8988T (cell line): ENCODE measurements at places on chromosomes 4 and X.

- no peak for DNase-seq
These were observed 31.2 kb upstream of the LRPAP1 start for GRCh38 chr4:3563403-3563802.

DNA sequence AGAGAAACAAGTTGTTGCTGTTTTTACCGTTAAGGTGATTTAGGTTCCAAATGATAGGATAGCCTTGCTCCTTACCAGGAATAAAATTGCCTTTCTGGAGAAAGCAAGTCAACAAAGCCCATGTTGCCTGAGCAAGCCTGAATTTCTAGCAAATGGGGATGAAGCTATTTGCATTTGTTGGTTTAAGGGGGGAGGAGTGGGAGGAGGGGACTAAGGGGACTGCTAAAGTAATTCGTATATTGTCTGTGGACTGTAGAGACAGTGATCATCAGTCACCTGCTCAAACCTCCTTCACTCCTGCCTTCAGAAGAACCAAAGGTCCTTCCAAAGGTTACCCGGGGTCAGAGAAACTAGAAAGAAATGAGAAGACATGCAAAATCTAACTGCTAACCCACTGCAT, 65.8 kb downstream of the SCML2 start:
- no peak for DNase-seq

- no peak for DNase-seq
These were observed 108.0 kb upstream of the PCDH18 start for GRCh38 chr4:137640156-137640837.

DNA sequence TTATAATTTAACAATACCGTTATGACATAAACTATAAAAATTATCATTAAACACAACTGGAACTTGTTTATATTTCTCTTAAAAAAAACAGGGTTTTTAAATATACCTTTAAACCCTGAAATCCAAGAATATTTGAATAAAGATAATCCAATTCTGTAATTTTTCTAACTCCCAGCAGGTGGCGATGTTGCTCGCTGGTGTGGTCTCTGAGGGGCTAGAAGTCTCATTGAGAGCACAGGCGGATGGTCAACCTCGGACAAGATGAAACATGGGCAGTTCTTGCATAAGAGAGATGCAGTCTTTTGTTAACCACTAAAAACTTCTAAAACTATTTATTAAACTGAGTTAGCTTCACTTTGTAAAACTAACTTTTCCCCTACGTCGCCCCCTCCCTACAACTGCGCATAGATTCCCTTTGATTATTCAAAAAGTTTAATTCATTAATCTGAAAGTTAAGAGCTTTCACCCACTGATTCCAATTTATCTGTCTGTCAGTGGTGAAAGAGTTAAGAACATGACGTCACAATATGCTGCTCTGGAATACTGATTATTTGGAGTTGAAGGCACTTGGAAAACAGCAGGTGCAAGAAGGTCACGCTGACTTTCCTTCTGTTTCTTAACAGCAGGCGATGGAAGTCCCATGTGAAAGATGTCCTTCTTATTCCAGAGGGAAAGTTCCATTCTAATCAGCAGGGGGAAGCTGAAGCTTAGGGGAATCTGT, 29.5 kb downstream of the DMP1 start:
- DNase-seq, result no peak

DNA sequence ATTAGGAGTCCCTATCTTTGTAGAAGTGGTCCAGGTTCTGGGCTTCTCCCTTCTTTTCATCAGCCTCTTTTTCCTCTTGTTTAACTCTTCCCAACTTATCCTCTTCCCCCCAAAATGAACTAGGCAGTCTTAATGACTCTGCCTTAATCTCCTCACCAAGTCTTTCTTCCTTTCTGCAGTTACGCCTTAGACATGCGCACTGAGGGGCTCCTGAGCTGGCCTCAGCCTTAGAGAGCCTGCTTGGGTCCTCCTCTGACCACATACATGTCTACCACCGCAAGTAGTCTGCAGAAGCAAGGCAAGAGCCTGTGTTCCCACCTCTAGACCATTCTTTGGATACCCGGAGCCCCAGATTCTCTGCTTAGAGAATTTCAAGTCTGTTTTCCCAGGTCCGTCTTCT, 199.9 kb downstream of the MGST2 start:
- no peak for DNase-seq

DNA sequence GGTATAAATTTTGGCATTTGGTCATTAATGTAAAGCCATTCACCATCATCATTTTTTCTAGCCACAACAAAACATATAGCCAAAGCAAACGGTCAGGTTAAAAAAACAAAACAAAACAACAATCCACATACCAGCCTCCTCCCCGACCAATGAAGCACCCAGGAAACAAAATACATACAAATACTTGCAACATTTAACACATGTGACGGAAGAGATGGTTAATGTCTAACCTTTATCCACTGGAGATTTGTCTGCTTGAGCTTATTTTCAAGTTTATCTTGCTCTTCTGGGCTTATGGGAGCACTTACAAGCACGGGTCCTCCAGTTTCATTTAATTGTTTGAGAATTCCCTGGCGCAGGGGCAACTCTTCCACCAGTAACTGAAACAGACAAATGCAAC, 857.5 kb upstream of the FTHL17 start:
- DNase-seq, result no peak

DNA sequence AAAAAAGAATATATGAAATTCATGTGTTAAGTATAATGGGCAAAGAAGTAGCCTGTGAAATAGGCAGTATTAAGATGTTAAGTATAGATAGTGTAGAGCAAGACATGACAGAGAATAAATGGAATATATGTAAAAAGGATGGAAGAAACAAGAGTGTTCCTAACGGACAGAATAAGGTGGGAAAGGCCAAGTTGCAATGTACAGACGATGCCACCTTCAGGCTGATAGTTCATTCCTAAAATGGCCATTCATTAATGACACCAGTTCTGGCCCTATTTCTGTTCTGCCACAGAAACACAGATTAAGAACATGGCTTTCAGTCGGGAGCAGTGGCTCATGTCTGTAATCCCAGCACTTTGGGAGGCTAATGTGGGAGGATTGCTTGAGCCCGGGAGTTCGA, 4.4 kb upstream of the FAM184B start:
- no peak for DNase-seq

DNA sequence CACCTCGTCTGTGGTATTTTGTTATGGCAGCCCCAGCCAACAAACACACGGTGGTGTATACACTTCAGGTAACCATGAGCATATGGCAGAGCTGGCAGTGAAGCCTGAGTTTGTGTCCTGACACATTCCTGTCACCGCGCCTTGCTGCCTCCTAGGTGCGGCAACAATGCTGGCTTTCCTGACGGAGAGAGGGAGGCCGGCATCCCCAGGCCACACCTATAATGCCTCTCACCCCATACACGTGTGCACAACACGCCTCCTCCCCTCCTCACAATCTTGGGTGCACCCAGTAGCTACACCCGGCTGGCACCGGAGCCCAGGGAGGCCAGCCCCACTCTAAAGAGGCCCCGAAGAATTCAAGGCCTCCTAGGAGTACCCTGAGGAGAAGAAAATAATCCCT, 158.5 kb downstream of the NSUN7 start:
- no peak for DNase-seq

DNA sequence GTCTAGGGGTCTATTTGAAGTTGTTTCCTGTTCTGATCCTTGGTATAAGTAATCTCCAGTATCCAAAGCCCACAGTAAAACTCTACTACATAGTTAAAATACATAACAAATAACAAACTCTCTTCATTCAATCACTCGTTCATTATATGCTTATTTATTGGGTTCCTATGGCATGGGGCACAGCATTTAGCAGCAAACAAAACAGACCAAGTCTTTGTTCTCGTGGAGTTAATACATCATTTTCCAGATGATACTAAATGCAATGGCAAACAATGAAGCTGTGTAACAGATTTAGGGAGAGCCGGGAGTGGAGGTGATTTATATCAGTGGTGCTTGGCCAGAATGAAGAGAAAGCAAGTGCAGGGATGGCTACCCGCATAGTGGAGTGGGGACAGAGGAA, 36.6 kb upstream of the SPARCL1 start:
- no peak for DNase-seq

DNA sequence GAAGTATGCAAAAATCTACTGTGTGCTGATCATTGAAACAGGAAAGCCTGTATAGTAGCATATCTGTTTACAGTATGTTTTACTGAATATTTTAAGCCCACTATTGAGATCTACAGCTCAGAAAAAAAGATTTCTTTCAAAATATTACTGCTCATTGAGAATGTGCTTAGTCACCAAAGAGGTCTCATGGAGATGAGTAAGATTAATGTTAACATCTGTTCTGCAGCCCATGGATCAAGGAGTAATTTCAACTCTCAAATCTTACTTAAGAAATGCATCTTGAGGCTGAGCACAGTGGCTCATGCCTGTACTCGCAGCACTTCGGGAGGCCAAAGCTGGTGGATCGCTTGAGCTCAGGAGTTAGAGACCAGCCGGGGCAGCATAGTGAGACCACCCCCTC, 3.3 kb downstream of the RNF4 start:
- DNase-seq, result no peak

GRCh38 chr4:71360844-71361243, 22.0 kb downstream of the SLC4A4 start:
- no peak for DNase-seq

- no peak for DNase-seq
These were observed 73.6 kb upstream of the DHX15 start for GRCh38 chr4:24657768-24658617.

GRCh38 chrX:16978193-16978984, 31.9 kb downstream of the REPS2 start:
- no peak for DNase-seq

- no peak for DNase-seq
These were observed 107.6 kb downstream of the USP9X start for GRCh38 chrX:41192880-41193279.

DNA sequence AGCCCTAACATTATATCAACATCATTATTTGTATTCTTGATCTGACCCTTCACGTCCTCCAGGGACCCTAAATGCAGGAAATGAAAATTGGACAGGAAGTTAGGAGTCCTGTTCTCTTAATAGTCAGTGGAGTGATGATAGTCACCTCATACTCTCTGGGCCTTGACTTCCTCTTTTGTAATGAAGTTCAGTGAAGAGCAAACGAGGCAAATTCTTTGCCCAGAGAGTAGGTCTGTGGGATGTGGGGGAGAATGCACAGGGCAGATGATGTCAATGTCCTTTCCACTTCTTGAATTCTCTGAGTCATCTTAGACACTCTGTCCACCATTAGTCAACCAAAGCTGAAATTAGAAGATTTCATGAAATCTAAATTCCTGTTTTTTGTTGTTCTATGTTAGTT, 17.1 kb upstream of the GPRIN3 start:
- DNase-seq, result no peak

- no peak for DNase-seq
These were observed 60.9 kb upstream of the FHDC1 start for GRCh38 chr4:152875261-152875660.

DNA sequence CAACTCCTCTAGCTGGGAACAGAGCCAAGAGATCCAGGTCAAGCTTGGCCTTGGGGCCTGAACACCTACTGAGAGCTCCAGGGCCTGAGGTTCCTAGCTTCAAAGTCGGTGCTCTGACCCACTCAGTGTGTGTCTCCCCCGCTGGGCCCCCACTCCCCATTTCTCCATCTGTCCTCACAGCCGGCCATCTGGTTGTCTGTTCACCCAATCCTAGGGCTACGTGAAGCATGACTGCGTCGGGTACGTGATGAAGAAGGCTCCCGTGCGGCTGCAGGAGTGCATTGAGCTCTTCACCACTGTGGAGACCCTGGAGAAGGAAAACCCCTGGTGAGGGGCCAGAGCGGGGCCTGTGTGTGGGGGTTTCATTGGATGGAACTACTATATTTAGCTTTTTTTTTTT, 12.3 kb downstream of the USP11 start:
- no peak for DNase-seq

GRCh38 chr4:18134111-18134510, 112.6 kb upstream of the LCORL start:
- no peak for DNase-seq

- DNase-seq, result no peak
These were observed 187.7 kb upstream of the TAPT1 start for GRCh38 chr4:16413814-16414555.

- DNase-seq, result no peak
These were observed 190.6 kb downstream of the CEP135 start for GRCh38 chr4:56139241-56139827.

DNA sequence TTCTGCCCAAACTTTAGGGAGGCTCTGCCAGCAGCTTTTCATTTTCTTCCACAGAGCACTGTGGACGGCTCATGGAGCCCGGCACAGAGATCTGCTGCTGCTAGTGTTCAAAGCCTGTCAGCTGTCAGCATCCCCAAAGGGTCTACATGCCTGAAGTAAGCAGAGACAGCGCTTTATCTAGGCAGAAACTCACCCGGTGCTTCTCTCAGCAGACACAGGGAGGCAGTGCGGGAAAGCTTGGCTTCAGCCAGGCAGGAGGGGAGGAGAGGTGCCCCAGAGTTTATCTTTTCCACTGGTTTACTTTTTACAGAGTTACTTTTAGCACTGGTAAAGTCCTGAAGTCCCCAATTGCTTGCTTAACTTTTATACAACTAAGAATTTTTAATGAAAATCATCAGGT, 339.3 kb downstream of the NKX6-1 start:
- no peak for DNase-seq

GRCh38 chr4:4524364-4524763, 17.5 kb downstream of the STX18 start:
- DNase-seq, result no peak

DNA sequence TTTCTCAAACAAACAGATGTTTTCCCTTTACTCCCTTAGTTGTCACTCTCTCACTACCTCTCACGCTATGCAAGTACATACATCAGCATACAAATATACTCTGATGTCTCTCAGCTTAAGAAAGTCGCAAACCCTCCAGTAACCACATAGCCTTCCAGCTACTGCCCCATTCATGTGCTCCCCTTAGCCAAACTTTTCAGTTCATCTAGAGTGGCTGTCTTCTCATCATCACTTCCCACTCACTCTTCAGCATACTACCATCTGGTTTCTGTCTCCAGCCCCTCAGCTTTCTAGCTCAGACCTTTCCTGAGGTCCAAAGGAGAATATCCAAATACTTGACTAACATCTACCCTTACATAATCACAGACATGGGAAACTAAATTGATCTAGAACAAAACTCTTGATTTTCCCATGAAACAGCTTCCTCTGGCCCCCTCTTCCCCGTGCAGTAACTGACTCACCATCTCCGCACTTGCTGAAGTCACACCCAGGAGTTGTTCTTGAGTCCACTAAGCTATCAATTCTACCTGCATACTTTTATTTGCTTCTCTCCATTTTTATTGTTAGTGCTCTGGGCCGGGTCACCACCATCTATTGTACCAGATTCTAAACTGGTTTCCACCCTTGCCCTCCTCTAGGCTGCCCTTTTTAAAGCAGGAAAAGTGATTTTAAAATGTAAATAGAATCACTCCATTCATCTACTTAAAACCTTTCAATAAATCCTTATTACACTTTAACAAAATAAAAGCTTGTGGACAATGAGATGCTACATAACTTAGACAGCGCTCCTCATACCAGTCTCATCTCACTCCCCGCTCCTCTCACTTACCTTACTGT, 57.2 kb downstream of the CASP6 start:
- DNase-seq, result no peak

- no peak for DNase-seq
These were observed 34.0 kb upstream of the ENPP6 start for GRCh38 chr4:184251670-184251980.

- DNase-seq, result no peak
These were observed 25.1 kb upstream of the UGT2B11 start for GRCh38 chr4:69239557-69240168.
